OCI-M1 (cell line): ENCODE measurements at places on chromosomes 5 and 9.
A peak's percentile ranks its signal among the peaks of the same experiment; 100 is the strongest.

DNA sequence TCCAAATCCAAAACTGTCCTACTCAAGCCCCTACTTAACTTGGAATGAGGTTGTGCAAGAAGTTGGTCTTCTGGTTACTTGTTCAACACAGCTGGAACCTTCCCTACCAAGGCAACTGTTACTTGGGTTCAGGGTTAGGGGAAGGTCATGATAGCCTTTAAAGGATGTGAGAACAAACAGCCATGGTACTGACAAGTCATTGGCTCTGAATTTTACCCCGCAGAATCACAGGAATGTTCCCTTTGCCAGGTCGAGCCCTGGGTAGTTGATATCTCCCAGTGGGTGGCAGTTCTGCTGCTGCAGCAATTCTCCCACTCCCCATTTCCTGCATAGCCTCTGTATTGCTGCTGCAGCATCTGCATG lies 396.1 kb upstream of the MPDZ start:
- no peak for DNase-seq

- DNase-seq: peak; percentile 15
Observed at GRCh38 chr5:171562822-171563221, 143.4 kb downstream of the FGF18 start.

GRCh38 chr9:109418827-109419226 lies 79.3 kb downstream of the PTPN3 start:
- DNase-seq: no peak

DNA sequence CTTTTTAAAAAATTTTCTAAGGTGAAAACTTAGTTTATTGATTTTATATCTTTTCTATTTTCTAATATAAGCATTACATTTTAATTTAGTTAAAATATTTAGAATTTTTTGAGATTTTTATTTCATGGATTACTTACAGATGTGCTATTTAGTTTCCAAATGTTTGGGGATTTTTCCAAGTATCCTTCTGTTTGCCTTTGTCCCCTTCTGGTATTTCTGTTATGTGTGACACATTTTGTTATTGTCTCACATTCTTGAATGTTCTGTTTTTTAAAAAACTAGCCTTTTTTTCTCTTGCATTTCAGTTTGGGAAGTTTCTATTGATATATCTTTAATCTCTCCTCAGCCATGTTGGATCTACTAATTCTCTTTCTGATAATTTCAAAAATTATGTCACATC lies 234.9 kb downstream of the FAM170A start:
- no peak for DNase-seq

DNA sequence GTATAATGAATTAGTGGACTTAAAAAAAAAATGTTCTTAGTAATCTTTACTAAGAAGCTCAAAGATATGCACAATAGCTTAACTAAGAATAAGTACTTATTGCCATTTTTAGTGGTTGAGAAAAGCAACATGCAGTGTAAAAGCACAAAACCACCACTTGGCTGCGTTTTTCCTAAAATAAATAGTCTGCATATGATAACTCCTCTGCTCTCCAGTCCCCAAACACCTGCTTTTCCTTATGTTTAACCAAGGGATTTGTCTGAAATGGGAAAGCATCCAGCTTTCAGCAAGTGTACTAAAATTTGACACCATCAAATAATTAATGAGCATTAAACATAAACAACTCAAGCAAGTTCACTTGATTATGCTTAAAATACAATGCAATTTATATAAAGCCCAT lies 41.4 kb downstream of the PSIP1 start:
- DNase-seq: no peak

DNA sequence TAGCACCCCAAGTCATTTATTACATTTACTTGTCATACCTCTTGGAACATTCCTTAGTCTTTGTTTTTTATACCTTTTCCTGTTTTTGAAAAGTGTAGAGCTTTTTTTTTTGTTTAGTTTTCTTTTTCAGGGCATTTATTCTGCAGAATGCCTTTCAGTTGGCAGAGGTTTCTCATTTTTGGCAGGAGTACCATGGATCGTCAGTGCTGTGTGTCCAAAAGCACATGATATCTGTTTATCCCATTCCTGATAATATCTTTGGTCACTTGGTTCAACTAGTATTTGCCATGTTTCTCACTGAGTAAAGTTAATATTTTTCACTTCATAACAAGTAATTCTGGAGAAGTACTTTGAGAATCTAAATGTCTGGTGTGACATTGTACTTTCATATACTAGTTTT lies 10.7 kb downstream of the OGN start:
- DNase-seq: no peak
